ENCODE measurements at places on chromosomes 11 and 22.

- peak; percentile 63 for DNase-seq
These were observed 75.9 kb upstream of the PRR5 start for GRCh38 chr22:44625981-44626687.

DNA sequence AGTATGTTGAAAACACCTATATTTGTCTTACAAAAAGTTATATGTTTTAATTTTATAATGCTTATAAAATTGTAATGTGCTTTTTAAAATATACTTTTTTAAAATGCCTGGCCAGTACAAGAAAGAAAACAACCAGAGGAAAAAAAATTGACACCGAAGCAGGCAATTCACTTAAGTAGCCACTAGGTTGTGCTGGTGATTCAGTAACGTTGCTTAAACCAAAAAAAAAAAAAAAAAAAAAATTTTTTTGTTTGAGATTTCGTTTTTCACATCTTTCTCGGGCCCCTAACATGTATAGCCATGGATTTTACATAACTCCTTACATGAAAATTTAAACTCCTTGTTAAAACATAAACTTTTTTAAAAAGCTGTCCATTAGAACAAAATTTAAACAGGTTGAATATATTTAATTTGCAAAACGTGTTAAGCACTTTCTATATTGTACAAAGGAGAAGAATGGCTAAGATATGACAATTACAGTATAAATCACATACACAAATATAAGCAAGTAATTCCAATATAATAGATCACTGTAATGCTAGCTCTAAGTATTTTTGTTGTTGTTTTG, 9.2 kb downstream of the OR8B4 start:
- DNase-seq = peak; percentile 19

- DNase-seq = no peak
These were observed 10.3 kb upstream of the CCDC86 start for GRCh38 chr11:60831501-60832079.

DNA sequence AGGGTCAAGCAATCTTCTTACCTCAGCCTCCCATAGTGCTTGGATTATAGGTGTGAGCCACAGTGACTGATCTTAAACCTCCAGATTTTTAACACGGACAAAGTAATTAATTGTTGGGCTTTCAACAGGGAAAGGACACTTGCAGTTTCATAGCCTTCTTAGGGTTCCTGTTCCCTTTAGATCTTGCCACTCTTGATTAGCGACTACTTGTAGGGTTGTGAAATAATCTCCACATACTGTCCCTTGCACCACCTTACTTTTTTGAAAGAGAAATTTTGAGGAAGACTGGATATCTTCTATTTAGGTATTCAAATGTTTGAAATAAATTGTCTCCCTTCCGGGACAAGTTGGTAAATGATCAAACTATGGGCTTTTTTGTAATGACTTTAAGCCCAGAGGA, 7.6 kb downstream of the MS4A4E start:
- no peak for DNase-seq

- no peak for DNase-seq
These were observed 83.9 kb upstream of the EED start for GRCh38 chr11:86160541-86161149.

Data from hematopoietic multipotent progenitor cell (in vitro differentiated cells).